ENCODE measurements at places on chromosomes 1 and 21. TPM values are rescaled to one million over a fixed set of nuclear protein-coding genes. Genes with fewer than 3 reads are reported as not detected.

The FMO4 gene
- 3.9 TPM for total RNA-seq

The PDZK1 gene
- 0.28 TPM for total RNA-seq

The C21orf58 gene
- 26.2 TPM for total RNA-seq

The CD5L gene
- total RNA-seq, result not detected

The SH3D21 gene
- 6.1 TPM for total RNA-seq

The CDC42BPA gene
- 34.4 TPM for total RNA-seq

The NBPF3 gene
- 18.5 TPM for total RNA-seq

The AGT gene
- 0.15 TPM for total RNA-seq

The C4BPA gene
- not detected for total RNA-seq

The KCNA3 gene
- 0.69 TPM for total RNA-seq

The IL24 gene
- not detected for total RNA-seq

The OR2L3 gene
- total RNA-seq, result not detected

The RIMKLA gene
- 5.4 TPM for total RNA-seq

The ARMH1 gene
- 3.6 TPM for total RNA-seq

Measured in neural progenitor cell (in vitro differentiated cells).